IMR-90 (cell line): ENCODE measurements at places on chromosomes 4 and X. TPM values are rescaled to one million over a fixed set of nuclear protein-coding genes. Genes with fewer than 3 reads are reported as not detected.
A peak's percentile ranks its signal among the peaks of the same experiment; 100 is the strongest.

- H3K4me1 ChIP-seq, result peaks cover 19% of the 10 kb centered on the region
- H3K36me3 ChIP-seq, result peaks cover 7% of the 10 kb centered on the region; the same call in 1 of the 2 replicates
- H3K27ac ChIP-seq, result peak overlapping the region; percentile 73; the same call in 1 of the 2 replicates
- H3K27me3 ChIP-seq, result no peaks in the 10 kb centered on the region
- DNase-seq, result peak; percentile 92
Measured at GRCh38 chr4:118289794-118290193, 63.0 kb downstream of the PRSS12 start.

DNA sequence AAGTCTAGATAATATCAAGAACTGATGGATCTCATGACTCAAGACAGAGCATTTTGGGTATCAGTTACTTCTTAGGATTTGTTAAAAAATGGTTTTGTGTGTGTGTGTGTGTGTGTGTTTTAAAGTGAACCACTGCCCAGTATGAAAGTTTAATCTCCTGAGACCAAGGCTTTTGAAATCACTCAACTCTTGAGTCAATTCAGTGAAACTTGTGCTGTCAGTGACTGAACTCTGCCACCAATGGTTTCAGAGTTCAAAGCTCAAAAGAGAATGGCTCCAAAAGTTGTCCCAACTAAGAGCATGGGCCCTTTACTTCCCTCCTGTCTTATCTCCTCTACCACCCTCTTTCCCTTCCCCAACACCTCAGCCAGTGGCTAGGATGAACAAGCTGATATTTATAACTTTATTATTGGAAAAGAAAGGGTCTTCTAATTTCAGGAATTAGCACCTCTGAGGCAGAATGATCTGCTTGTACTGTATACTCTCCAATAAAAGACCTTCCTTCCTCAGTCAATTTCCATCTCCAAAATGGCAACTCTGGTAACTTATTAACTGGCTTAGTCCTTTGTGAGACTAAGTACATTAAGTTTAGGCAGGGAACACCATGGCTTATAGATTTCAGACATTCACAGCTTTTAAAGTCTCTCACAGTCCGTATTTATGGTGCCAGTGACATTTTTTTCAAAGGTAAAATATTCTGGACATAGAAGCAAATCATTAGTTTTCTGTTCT lies 152.2 kb downstream of the REPS2 start:
- no peaks in the 10 kb centered on the region for H3K4me1 ChIP-seq
- no peak for DNase-seq
- no peaks in the 10 kb centered on the region for H3K36me3 ChIP-seq

- no peaks in the 10 kb centered on the region for H3K27me3 ChIP-seq
- no peak overlapping the region for H3K4me3 ChIP-seq
- no peaks in the 10 kb centered on the region for H3K36me3 ChIP-seq
- H3K27ac ChIP-seq, result no peak overlapping the region
- DNase-seq, result no peak
Measured at GRCh38 chr4:189255636-189256035, 685.0 kb upstream of the FRG1 start.

GRCh38 chrX:121084903-121085611 lies 37.6 kb downstream of the GLUD2 start:
- DNase-seq, result no peak
- no peaks in the 10 kb centered on the region for H3K27me3 ChIP-seq
- no peaks in the 10 kb centered on the region for H3K4me1 ChIP-seq
- H3K4me3 ChIP-seq, result no peak overlapping the region
- H3K27ac ChIP-seq, result no peak overlapping the region
- H3K36me3 ChIP-seq, result no peaks in the 10 kb centered on the region

DNA sequence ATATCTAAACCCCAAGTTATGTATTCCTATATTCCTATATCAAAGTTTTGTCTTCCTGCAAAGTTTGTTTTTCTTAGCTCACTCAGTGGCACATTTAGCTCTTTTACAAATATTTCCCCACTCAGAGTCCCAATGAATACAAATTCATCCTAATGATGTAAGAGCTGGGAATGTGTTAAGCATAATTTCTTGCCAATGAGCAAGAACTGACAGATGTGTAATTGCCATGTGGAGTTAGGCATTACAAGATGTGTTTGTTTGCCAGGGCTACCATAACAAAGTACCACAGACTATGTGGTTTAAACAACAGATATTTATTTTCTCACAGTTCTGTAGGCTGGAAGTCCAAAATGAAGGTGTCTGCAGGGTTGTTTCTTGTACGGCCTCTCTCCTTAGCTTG lies 302.1 kb downstream of the KCTD8 start:
- H3K36me3 ChIP-seq, result no peaks in the 10 kb centered on the region
- no peaks in the 10 kb centered on the region for H3K4me1 ChIP-seq
- DNase-seq, result no peak
- no peaks in the 10 kb centered on the region for H3K27me3 ChIP-seq

- no peaks in the 10 kb centered on the region for H3K36me3 ChIP-seq
- H3K4me3 ChIP-seq, result no peak overlapping the region
- H3K4me1 ChIP-seq, result no peaks in the 10 kb centered on the region
Measured at GRCh38 chr4:121126449-121127006, 37.6 kb downstream of the TNIP3 start.

DNA sequence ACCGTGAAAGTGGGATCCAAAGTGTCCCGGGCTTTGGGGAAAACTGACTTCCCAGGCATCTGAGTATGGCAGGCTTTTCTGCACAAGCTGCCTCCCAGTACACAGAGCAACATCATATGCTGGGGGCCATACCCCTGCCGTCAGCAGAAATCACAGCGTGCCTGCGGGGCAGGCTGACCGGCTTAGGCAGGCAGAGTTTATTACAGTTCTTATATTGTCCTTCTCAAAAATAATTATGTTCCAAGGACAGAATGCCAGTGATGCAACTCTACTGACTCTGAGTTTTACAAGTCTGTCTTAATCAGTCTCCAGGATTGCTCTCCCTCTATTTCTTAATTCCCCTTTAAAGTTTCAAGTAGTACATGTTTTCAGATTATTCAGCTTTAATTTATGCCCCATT lies 37.0 kb downstream of the IL21 start:
- H3K27ac ChIP-seq, result no peak overlapping the region
- H3K4me1 ChIP-seq, result peaks cover 9% of the 10 kb centered on the region
- peak; percentile 21 for DNase-seq
- H3K4me3 ChIP-seq, result no peak overlapping the region
- no peaks in the 10 kb centered on the region for H3K36me3 ChIP-seq
- H3K27me3 ChIP-seq, result no peaks in the 10 kb centered on the region

The TMEM129 gene
- total RNA-seq, result 6.6 and 6.7 TPM in 2 replicates

The TECRL gene
- not detected in 2 replicates for total RNA-seq

The TKTL2 gene
- not detected in 2 replicates for total RNA-seq

The USP46 gene
- 15.4 and 20.3 TPM in 2 replicates for total RNA-seq
